Stimulated activated CD4-positive, alpha-beta T cell treated with anti-CD3 and anti-CD28 coated beads, Interleukin-15, amount 100 ng/mL, for 24 hours (primary cell): ENCODE measurements at places on chromosomes 4 and X.
A peak's percentile ranks its signal among the peaks of the same experiment; 100 is the strongest.

DNA sequence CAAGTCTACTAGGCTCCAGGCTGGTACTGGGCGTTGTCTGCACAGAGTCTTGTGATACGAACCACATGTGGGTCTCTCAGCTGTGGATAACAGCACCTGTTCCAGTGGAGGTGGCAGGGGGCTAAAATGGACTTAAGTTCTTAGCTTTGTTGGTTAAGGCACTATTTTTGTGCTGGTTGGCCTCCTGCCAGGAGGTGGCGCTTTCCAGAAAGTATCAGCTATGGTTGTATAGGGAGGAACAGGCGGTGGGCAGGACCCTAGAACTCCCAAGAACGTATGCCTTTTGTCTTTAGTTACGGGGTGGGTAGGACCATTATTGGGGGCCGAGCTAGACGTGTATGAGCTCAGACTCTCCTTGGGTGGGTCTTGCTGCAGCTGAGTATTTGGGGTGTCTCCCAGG is 1138.4 kb downstream of the PCDH19 start:
- no peak for DNase-seq

DNA sequence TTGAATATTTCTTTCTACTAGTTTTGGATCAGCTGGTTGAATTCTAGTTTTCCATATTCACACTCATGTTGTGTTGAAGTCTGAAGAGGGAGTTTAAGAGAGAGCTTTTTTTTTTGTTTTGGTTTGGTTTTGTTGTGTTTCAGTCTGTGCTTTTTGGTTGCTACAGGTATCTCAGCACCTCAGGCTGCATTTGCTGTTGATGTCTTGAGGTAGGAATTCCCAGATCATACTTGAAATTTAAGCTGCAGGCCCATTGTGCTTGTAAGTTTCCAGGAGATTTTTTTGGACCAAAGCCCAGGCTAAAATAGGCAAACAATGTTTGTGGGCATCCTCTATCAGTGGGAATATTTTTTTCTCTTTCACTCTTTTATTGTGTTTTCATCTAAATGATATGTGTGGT is 190.2 kb upstream of the AGA start:
- no peak for DNase-seq

DNA sequence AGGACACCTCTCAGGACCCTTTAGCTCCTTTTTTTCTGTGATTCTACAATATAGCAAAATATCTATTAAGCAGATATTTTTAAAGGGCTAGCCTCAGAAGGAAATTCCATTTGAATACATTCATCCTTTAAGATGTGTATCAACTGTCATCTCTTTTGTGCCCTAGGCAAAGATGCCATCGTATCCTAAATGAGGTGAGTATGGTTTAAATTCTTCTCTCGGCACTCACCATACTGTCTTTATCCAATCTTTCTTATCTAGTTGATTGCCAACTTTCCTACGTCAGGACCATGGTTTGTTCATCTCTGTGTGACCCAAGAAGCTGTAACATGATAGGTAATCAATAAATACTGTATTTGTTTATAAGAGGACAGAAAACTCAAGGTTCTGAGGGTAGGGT is 176.0 kb downstream of the LDB2 start:
- no peak for DNase-seq

DNA sequence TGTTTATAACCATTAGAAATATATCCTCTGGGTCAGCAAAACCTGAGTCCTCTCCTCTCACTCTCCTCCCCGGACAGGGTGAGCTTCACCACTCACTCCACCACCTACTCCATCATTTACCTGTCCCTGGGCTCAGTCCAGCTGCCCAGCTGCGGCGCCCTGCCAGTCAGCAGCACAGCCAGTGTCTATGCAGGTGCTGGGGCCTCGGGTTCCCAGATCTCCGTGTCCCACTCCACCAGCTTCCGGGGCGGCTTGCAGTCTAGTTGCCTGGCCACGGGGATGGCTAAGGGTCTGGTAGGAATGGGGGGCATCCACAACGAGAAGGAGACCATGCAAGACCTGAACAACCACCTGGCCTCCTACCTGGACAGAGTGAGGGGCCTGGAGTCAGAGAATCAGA is 662.2 kb upstream of the ACTRT1 start:
- no peak for DNase-seq

- no peak for DNase-seq
Measured at GRCh38 chr4:11160288-11160687, 268.4 kb downstream of the HS3ST1 start.

GRCh38 chr4:23333946-23334878 is 555.6 kb downstream of the PPARGC1A start:
- DNase-seq = peak; percentile 24

DNA sequence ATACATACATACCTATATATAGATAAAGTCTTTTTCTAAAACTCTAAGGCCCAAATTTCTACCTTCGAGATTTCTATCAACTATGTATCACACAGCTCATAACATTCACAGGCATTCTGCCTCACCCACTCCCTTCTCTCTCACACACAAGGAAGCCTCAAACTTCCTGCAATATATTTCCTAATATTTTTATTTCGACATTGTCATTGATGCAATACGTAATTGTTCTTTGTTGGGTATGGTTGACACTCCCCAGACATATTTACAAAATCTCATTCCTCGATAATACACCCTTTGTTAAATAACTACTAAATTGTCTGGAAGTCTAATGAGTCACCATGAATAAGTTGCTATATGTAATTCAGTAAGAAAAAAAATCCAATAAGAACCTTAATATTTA is 143.5 kb downstream of the HNRNPD start:
- no peak for DNase-seq

- no peak for DNase-seq
Measured at GRCh38 chr4:107009196-107009968, 26.7 kb downstream of the DKK2 start.

DNA sequence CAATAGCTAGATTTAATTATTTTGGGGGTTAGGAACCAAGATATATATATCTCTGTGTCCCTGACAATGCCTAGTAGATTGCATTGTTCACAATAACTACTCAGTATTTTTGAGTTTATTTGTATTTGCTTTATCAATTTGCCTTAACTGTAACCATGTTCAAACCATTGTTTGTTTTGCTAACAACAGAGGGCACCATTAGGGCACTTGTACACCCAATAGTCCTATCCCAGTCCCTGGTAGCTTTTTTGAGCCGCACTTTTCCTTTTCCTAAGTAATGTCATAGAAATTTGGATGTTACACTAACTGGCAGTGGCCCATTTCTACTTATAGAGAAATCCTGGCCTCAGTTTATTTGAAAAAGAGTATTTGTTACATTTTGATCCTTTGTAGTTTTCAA is 575 bp upstream of the KLHL5 start:
- DNase-seq = no peak

GRCh38 chr4:133581996-133582619 is 433.0 kb downstream of the PCDH10 start:
- no peak for DNase-seq

DNA sequence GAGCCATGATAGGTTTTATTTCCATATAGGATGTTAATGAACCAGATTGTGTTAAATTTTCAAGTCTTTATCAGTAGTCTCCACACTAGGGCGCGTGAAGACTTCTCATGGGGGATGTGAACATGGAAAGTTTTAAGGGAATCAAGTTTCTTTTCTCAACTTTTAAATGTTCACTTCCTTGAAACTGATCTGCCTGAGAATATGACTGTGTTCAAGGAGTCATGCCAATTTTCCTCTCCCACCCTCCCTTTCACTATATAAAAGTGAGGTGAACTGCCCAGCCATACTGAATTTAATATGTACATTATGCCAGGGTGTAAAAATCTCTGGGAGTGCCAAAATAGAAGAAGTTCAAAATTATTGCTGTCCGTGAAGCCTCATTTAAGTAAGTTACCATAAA is 30.4 kb upstream of the HPGDS start:
- no peak for DNase-seq

DNA sequence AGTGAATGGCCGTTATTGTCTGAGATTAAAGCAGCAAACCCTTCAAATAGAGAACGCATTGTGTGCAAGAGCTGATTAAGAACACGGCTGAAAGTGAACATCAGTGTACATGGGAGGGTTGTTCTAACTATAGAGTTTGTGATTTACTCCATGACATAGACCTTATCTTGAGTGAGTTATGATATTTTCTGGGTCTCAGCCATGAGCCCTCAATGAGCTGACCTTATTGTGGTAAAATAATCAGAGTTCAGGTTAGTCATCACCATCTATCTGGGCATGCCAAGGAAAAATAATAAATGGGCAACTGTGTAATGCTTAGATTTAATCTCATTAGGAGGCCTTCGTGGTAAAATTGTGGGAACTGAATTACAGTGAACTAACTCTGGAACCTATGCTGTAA is 33.2 kb upstream of the CLDN24 start:
- DNase-seq = no peak

GRCh38 chr4:29459926-29460325 is 1260.2 kb upstream of the PCDH7 start:
- no peak for DNase-seq

DNA sequence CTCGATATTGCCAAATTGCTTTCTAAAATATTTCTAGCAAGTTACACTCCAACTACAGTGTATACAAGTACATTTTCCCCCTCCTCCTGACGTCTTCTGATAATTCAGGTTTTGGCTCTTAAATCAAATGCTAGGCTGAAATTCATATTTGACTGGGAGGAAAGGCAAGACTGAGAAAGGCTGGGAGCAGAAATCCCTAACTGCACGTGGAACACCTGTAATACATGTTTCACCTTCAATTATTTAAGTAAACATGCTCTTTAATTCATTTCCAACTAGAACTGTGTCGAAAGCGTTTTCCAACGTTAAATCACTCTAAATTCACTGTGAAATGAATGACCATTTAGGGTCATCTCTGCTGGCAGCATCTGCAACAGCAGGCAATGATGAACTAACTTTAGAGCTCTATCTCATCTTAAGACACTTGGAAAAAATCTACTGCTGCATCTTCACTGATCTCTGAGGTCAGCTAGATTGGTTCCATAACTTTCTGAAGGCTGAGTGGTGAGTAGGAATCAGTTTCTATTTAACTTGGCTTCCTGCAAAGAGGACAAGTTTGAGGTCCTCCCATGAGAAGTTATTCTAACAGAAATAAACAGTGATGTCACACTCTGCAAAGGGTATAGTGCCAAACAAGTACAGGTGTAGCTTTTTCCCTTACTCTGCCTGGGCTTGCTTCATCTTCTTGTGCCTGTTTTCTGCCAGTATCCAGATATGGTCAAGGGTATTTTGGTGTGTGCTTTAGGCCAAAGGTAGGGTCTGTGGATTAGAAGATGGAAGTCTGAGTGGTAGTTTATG is 144.3 kb upstream of the PAK3 start:
- no peak for DNase-seq

DNA sequence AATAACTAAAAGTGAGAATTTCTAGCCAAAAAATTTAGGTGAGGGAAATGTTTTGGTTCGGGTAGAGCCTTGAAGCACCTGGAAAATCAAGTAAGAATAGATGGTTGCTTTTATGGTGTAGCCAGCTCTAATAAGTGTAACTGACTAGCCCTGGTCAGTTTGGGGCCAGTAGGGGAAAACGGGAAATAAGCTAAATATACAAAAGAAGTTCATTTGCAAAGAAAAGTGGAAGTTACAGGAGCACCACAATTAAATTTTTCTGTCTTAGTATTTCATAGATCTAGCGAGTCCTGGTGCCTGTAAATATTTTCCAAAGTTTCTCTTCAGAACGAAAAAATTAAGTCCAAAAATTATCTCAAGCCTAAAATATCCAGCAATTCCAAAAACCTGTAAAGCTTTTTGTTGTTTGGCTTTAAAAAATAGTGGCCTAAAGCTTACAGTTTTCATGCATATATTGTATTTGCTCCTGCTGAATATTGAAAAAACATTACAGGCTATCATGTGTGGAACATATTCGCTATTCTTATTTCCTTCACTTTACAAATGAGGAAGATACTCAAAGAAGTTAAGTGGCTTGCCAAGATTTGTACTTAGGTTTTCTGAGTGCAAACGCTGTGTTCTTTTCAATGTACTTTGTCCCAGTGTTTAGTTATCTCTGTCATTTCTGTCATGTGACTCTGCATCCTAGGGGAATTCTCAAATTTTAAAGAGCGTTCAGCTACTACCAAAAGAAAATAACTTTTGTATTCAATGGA is 7.3 kb upstream of the PTPN13 start:
- DNase-seq = no peak

DNA sequence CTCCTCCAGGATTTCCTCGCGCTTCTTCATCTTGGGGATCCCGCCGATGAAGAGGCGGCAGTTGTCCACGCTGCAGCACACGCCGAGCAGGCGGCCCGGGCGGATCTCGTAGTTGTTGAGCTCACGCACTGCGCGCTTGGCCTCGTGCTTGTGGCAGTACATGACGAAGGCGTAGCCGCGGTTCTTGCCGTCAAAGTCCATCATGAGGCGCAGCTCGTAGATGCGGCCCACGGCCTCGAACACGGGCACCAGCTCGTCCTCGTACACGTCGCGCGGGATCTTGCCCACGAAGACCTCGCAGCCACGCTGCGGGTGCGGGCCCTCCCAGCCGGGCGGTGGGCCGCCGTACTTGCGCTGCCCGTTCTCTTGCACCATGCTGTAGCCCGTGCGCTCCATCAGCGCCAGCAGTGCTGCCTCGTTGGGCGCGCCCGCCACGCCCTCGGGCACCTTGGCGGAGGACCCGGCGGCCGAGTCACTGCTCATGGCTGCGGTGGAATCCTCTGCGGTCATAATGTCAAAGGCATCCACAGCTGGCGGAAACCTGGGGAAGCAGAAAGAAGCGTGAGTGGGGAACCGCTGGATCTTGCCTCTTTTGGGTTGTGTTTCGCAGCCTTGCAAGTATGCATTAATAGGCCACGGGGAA is 103.4 kb downstream of the CHRNA9 start:
- DNase-seq = no peak

DNA sequence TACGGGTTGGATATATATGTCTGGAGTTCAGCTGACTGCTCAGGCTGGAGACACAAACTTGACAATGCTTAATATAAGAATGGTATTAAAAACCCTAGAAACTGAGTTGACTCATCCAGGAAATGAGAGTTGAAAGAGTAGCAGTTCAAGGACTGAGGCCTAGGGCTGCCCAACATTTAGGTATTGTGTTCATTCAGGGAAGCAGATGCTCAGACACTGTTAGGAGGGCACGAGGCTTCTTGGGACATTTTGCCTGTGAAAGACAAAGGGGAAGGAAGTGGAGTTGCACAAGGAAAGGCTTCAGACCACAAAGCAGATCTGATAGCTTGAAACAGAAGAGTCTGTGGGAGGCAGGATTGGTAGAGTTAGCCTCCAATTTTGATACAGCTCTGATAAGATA is 52.0 kb upstream of the HS3ST1 start:
- peak; percentile 24 for DNase-seq

- no peak for DNase-seq
Measured at GRCh38 chr4:179399054-179399782, 1957.0 kb upstream of the AGA start.

GRCh38 chr4:95499291-95499696 is 49.5 kb downstream of the UNC5C start:
- no peak for DNase-seq

GRCh38 chr4:133129237-133129636 is 19.9 kb upstream of the PCDH10 start:
- no peak for DNase-seq

- DNase-seq = no peak
Measured at GRCh38 chr4:168451744-168452390, 28.4 kb downstream of the DDX60L start.

- DNase-seq = peak; percentile 9
Measured at GRCh38 chr4:93764639-93765246, 63.8 kb upstream of the ATOH1 start.
